ENCODE measurements at places on chromosomes 7 and 10. TPM values are rescaled to one million over a fixed set of nuclear protein-coding genes. Genes with fewer than 3 reads are reported as not detected.

Gene SEMA3E
- 1.7 TPM for total RNA-seq

Gene PRXL2A
- total RNA-seq, result 36.1 TPM

Gene SAP25
- total RNA-seq, result 1.3 TPM

Gene LIPM
- total RNA-seq, result not detected

Gene CHCHD1
- 91.4 TPM for total RNA-seq

Gene SLC13A1
- not detected for total RNA-seq

Gene SLC18A2
- total RNA-seq, result 0.52 TPM

Gene FBXO24
- total RNA-seq, result 0.94 TPM
